ENCODE measurements at places on chromosomes 5 and 9. TPM values are rescaled to one million over a fixed set of nuclear protein-coding genes. Genes with fewer than 3 reads are reported as not detected.

ANKRD20A1 gene
- total RNA-seq = 1.4 TPM

N4BP3 gene
- 0.07 TPM for total RNA-seq

DNA sequence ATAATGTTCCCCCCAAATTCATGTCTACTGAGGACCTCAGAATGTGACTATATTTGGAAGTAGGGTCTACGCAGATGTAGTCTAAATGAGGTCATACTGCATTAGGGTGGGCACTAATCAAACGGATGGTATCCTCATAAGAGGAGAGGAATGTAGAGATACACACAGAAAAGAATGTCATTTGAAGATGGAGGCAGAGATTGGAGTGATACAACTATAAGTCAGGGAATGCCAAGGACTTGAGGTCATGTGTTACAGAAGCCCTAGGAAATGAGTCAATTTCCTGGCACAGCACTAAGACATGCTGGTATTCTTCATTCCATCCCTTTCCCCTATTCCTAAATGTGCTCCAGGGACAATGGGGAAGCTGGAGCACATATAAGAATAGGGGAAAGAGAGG, 758 bp upstream of the PDCD1LG2 start:
- H3K27me3 ChIP-seq = no peaks in the 10 kb centered on the region
- peaks cover 8% of the 10 kb centered on the region for H3K4me1 ChIP-seq
- peak overlapping the region; percentile 65 for H3K27ac ChIP-seq
- no peaks in the 10 kb centered on the region for H3K36me3 ChIP-seq
- no peak for DNase-seq

DNA sequence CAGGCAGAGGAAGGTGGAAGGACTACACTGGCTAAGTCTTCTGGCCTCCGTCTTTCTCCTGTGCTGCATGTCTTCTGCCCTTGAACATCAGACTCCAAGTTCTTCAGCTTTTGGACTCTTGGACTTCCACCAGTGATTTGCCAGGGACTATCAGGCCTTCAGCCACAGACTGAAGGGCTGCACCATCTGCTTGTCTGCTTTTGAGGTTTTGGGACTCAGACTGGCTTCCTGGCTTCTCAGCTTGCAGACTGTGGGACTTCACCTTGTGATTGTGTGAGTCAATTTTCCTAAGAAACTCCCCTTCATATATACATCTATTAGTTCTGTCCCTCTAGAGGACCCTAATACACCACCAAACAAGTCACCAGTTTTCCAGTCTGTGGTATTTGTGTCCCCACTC, 9.7 kb upstream of the ANKDD1B start:
- no peaks in the 10 kb centered on the region for H3K4me1 ChIP-seq
- no peak for DNase-seq
- no peaks in the 10 kb centered on the region for H3K27me3 ChIP-seq
- no peak overlapping the region for H3K4me3 ChIP-seq
- H3K27ac ChIP-seq = no peak overlapping the region
- peaks cover 9% of the 10 kb centered on the region for H3K36me3 ChIP-seq

- no peaks in the 10 kb centered on the region for H3K4me1 ChIP-seq
- H3K4me3 ChIP-seq = no peak overlapping the region
- H3K36me3 ChIP-seq = no peaks in the 10 kb centered on the region
- DNase-seq = no peak
Measured at GRCh38 chr5:67233075-67233474, 36.5 kb upstream of the CD180 start.

NOTCH1 gene
- 48.1 TPM for total RNA-seq

DNA sequence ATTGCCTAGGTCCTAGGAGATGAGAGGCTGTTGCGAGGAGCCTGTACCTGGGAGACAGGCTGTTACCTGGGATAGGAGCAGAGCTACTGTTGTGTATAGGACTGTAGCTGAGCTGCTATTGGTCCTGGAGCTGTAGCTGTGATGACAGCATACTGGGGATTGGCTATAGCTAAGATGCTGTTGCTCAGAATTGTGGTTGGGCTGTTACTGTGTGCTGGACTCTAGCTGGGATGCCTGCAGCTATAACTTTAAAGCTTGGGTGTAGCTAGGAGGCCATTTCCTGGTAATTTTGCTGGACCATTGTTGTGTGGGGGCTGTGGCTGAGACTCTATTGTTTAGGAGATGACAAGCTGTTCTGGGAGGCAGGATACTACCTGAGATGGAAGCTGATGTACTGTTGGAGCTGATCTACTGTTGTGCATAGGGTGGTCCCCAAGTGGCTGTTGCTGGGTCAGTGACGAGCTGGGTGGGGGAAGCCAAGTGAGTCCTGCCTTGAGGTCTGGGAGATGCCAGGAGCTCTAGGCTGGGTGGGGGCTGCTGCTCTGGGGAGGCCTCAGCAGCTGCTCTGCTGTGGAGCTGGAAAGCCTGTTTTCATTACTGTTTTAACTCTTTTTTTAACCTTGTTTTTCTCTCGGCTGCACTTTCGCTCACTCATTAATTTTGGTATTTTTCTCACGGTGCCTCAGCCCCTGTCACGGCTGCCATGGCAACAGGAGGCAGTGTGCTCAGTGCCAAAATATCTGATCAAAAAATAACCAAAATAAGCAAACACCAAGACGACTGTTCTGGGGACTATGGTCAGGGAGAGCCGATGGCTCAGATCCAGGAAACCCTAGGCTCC, 3.0 kb upstream of the PCDH1 start:
- no peaks in the 10 kb centered on the region for H3K36me3 ChIP-seq
- no peak overlapping the region for H3K27ac ChIP-seq
- H3K4me1 ChIP-seq = peaks cover 22% of the 10 kb centered on the region
- DNase-seq = no peak

GRCh38 chr9:105978826-105979225, 284.5 kb downstream of the TMEM38B start:
- H3K27me3 ChIP-seq = no peaks in the 10 kb centered on the region
- no peak for DNase-seq
- H3K4me1 ChIP-seq = no peaks in the 10 kb centered on the region
- no peak overlapping the region for H3K27ac ChIP-seq
- no peak overlapping the region for H3K4me3 ChIP-seq
- H3K36me3 ChIP-seq = no peaks in the 10 kb centered on the region
